ENCODE measurements at places on chromosomes 13 and 19. TPM values are rescaled to one million over a fixed set of nuclear protein-coding genes. Genes with fewer than 3 reads are reported as not detected.

The SOX1 gene
- total RNA-seq, result 0.04 TPM

The RASL11A gene
- total RNA-seq, result 3.3 TPM

The TPTE2 gene
- total RNA-seq, result not detected

The ISYNA1 gene
- total RNA-seq, result 199 TPM

The GNG7 gene
- 5.4 TPM for total RNA-seq

The LRFN3 gene
- 15.1 TPM for total RNA-seq

The KIR3DL1 gene
- total RNA-seq, result not detected

The TIMM29 gene
- 60.7 TPM for total RNA-seq

The RAB3A gene
- 11.6 TPM for total RNA-seq

The CEACAM16 gene
- total RNA-seq, result not detected

The FBXO17 gene
- total RNA-seq, result 27.2 TPM

The TLE6 gene
- 0.70 TPM for total RNA-seq

GRCh38 chr19:23571175-23571574, 115.8 kb downstream of the ZNF675 start:
- peak; percentile 17 for DNase-seq

DNA sequence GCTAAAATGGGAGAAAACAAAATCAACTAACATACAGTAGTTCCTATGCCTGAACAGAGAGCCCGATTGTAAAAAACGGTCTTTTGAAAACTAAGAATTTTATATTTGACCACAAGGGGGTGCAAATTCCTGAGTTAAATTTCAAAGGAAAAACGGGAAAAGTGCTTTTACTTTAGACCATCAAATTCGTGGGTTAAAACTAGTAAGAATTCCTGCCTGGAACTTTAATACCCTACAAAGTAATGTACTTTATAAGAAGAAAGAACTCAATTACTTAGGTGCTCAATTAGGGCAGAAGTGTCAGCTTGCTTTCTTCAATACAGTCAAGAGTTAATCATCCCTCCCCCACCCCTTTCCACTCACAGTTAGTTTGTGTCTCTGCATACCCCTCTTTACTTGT, 69.8 kb downstream of the KCNRG start:
- peak; percentile 78 for DNase-seq

DNA sequence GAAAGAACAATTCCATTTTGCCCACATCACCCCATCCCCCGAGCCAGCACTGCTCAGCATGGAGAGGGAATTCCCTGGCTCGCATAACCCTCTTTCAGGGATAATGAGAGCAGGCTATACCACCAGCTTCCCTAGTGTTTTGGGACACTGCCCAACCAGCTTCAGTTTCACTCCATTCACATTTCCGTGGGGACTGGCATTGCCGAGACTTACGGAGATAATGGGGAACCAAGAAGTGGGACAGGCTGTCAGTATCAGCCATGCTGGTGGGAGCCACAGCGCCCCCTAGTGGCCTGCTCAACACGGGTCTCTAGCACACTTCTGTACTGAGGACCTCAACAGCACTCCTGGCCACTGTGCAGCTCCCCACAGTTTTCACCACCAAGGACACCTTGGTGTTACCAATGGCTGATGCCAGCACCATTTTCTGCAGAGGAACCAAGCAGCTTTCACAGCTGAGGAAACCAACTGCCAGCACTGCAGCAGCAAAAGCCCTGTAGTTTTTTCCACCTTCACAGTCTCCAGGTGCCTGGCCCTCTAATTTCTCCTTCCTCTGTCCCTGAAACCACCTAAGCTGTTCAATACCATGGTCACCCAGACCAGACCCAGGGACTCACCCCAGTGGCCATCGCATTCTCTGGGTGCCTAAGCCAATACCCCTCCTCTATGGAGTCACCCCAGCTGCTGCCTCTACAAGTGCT, 23.7 kb downstream of the SLC6A16 start:
- peak; percentile 86 for DNase-seq

DNA sequence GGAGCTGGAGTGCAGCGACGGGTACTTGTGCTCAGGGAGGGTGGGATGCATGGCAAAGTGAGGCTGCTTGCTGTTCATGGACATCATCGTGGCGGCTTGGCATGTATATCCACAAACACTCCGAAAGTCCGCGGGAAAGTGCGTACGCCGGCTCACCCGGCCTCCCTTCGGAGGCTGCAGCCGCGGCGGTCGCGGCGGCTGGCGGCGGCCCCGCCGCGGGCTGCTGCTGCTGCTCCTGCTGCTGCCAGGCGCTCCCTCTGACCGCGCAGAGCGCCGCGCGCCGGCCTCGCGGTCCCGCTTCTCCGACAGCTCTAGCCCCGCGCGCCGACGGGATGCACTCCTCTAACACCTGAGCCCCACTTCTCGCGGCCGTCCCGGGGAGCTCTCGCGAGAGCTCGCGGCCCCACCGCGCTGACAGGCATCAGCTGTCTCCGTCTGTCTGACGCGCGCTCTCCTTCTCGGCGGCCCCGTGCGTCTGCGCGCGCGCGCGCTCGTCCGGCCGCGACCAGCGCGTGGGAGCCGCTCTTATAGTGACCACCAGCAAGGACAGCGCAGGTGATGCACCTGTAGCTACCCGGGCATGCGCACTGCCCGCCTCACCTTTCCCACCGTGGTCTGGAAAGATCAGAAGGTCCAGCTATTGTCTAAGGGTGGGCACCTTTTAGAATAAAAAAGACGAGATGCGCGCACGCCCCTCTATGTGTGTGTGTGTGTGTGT, at the start of gene POU4F1:
TSS of gene POU4F1 (minus strand) at position 313 of the 718 bp plus-strand sequence. CDS start at position 87, 226 bp downstream.
- peak; percentile 94 for DNase-seq

- no peak for DNase-seq
Measured at GRCh38 chr19:17557466-17557865, 2.0 kb downstream of the COLGALT1 start.

GRCh38 chr13:24276306-24276705, 33.1 kb upstream of the C1QTNF9 start:
- DNase-seq, result no peak

- DNase-seq, result peak; percentile 97
Measured at GRCh38 chr19:17778251-17778967, 16.5 kb upstream of the B3GNT3 start.

DNA sequence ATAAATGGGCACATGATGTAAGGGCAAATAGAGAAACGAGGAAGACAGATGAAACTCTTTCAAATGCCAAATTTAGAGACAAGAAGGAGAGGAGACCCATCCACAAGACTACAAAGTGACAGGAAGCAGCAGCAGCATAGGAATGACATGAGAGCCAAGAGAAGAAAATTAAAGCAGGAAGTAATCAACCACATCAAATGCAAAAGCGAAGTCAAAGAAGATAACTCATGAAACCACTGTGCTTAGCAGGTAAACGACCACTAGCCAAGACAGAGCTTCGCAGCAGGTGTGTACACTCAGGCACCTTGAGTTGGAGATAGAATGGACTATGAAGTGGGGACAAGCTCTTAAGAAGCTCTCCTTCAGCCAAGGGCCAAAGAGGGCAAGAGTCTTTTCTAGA, 64.1 kb downstream of the KLF12 start:
- DNase-seq, result no peak

GRCh38 chr13:110376120-110376519, 69.0 kb downstream of the COL4A2 start:
- no peak for DNase-seq

DNA sequence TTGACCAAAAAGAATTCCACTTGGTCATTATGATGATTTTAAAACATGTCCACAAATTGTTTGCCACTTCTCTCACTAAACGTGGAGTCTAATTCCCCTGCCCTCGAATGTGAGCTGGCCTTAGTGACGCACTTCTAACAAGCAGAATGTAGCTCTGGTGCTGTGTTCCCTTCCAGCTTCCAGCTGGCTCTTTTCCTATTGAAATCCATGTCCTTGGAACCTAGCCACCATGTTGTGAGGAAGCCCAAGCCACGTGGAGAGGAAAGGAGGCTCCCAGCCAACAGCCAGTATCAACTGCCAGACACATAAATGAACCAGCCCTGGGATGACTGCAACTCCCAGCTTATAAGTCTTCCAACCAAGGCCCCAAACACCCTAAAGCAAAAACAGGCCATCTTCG, 23.6 kb upstream of the CEBPA start:
- no peak for DNase-seq

GRCh38 chr19:3698974-3699740, 1.1 kb downstream of the PIP5K1C start:
- no peak for DNase-seq

GRCh38 chr19:27796073-27796472, 1416.9 kb downstream of the UQCRFS1 start:
- DNase-seq, result no peak

Data from GM23338 (cell line).